ENCODE measurements at places on chromosomes 6 and 20.

DNA sequence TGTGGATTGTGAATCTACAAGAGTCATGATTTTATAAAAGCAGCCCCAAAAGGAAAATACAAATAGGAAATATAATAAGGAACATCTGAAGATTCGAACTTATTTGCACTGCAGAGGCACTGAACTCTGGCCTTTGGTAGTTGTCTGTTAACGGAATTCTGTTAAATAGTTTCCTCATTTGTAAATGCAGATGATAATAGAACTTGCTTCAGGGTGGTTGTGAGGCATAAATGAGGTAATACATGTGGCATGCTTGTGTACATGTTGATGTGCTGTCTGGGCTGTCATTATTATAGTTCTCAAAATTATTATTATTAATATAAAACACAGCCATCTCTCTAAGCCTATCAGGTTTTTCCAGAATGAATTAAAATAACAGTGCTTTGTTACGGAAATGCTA, 302.0 kb downstream of the NRN1 start:
- DNase-seq: no peak

- DNase-seq: no peak
These were observed 434.7 kb upstream of the SOX4 start for GRCh38 chr6:21158873-21159272.

DNA sequence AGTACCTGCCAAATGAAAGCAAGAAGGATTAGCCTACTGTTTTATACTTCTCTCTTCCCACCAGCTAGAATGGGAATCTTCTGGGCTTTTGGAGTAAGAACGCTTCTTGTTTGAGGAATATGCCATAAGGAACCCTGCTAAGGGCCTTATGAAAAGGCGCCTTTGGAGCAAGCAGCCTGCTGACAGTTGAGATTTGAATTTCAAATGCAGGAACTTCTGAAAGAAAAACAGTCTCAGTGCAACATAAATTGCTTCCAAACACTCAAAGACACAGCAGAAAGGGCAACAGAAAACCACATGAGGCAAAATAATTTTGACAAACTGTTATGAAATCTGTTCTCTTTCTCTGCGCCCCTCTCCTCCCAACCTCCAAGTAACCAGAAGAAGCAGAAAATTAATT, 149.4 kb upstream of the B3GAT2 start:
- DNase-seq: no peak

GRCh38 chr6:147570681-147571080, 62.2 kb downstream of the SAMD5 start:
- DNase-seq: no peak

- DNase-seq: no peak
These were observed 197.6 kb downstream of the DLL1 start for GRCh38 chr6:170093276-170093657.

GRCh38 chr20:38843346-38843745, 37.8 kb downstream of the PPP1R16B start:
- no peak for DNase-seq

GRCh38 chr6:36227379-36228228, 31.1 kb downstream of the BRPF3 start:
- DNase-seq: no peak

- no peak for DNase-seq
These were observed 1.7 kb downstream of the KCTD20 start for GRCh38 chr6:36444470-36444869.

DNA sequence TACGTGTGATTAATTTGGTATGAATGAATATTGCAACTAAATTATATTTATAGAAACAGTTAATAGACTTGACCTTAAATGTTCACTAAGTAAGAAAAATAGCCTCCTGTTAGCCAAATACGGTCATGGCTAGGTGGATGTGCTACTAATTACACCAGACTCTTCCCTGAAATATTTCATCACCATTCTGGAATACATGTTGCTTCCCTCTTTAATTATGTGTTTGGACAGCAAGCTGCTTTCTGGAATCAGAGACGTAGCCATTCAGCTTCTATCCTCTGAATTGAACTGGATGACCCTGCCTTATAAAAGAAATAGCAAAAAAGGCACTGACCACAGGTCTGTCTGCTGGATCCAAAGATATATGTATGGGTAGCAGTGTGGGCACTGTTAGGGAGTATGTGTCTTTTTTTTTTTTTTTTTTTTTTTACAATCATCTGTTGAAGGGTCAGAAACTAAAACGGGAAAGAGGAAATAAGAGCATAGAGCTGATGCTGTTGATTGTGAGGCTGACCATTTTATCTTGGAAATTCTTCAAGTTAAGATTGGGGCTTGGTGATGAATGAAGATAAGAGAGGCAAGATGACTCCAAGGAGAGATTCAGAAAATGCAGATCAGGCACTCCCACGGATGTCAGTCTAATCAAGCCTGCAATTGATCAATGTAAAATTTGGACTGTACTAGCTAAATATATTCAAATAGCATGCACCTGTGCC, 283.2 kb upstream of the HSF2 start:
- DNase-seq: no peak

GRCh38 chr6:21856456-21856825, 262.9 kb downstream of the SOX4 start:
- no peak for DNase-seq

- no peak for DNase-seq
These were observed 58.2 kb downstream of the SPACA1 start for GRCh38 chr6:88105741-88106340.

- no peak for DNase-seq
These were observed 361.0 kb upstream of the EYS start for GRCh38 chr6:66068033-66068432.

- no peak for DNase-seq
These were observed 33.5 kb downstream of the RPP21 start for GRCh38 chr6:30378290-30378937.

DNA sequence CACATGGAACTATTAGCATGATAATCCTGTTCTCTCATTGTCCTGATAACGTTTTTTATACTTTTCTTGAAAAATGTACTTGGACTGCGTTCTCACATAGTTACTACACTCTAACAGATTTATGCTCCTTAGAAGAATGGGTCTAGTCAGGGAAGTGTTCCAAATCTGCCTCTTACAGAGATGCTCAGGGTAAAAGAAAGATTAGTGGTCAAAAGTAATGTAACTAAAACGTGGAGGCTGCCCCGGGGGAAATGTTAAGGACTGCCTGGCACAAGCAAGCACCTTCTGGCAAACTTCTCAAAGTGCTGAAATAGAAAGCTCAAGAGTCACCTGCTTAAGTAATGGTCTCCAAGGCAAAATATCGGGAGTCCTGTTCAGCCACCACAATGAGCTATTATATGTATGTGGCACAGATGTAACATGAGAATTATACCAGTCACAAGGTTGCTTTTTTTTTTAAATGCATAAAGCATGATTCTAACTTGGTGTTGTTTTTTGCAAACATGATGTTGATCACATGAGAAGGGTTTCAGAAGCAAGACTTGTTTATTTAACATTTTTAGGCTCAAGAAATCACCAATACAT, 244.5 kb upstream of the JARID2 start:
- no peak for DNase-seq

DNA sequence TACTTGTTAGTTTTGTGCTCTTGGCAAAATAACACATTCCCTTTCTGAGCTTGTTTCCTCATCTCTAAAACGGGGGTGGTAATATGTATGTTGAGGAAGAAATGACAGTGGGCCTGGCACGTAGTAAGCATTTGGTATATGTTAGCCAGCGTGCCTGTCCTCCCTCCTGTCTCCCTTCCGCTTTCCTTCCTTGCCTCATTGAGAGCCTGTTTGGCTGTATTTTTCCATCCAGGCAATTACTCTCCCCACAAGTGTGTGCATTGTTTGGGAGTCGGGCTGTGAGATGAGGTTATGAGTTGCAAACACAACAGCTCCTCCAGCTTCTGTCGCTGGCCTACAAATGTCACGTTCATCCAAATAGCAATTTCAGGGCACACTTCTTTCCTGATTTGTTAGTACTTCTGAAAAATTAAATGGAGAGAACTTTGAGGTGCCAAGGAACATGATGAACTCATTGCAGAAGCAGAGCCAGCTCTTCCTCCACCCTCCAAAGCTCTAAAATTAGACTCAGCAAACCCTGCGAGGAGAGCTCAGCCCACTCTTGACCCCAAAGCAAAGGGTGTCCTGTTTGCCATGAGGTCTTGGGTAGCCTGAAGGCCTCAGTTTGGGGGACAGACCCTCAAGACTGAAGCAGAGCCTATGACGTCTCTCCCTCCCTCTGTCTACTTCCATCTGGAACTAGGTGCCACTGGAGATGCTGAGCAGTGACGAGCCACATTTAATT, 50.7 kb upstream of the TOX2 start:
- no peak for DNase-seq

DNA sequence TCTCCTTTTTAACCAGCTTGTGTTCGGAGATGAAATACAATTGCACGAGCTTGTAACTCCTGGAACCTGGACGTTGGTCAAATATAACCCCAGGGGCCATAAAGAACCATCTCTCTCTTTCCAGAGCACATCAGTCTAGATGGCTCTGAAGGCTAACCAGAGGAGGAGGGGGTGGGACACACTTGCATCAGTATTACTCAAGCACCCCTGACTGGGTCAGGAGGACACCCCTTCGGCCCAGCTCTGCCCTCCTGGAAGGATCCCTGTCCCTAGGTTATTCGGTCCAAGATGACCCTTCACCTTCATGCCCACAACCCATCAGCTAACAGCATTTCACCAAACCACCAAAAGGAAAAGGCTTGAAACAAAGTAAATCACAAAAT, 67.1 kb downstream of the FYN start:
- no peak for DNase-seq

GRCh38 chr20:38060536-38060935, 27.0 kb downstream of the RPRD1B start:
- DNase-seq: no peak

DNA sequence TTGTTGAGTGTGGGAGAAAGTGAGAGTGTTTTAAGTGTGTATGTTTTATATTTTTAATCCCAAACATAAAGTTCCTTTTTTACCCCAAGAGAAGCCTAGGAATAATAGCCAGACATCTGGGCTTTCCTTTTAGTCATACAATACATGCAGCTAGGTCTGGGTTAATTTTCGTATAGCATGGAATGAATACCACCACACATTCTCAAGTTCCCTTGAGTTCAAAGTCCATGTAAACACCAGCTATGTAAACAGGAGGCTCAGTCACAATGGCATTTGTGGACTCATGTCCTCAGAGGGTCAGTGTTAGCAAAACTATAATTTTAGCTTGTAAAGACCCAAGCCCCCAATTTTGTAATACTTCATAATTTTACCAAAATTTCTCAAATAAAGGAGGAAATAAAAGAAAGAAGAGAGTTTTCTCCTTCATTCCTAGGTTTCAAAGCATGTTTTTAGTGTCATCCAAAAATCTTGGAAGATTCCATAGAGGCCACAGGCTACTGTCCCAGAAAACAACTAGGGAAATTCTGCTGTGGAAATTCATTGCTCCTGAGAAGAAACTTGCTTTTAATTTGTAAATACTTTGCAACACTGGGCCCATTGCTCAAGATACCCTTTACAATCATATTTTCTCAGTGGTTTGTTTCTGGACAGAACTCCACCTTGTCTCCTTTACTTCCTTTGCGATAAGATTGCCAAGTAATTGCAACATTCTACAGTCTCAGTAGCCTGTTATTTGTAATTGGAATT, 671.2 kb downstream of the COL12A1 start:
- DNase-seq: no peak

DNA sequence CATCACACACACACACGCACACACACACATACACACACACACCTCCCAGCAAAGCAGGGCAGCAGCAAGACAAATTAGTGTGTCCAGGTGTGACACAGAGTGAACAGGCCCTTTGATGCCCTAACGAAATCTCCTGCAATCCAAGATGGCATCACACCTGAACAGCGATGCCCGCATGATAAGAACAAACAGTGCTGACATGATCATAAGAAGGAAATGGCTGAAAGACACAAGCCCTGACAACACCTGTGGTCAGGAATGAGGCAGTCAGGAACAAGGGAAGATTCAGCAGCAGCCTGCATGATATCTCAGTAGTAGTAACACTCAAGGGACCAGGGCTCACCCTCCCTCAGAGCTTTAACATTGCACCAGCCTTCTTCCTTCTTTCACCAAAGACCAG, 156.9 kb downstream of the FAXC start:
- DNase-seq: no peak

- DNase-seq: no peak
These were observed 170.7 kb upstream of the KCNK16 start for GRCh38 chr6:39493174-39493573.

GRCh38 chr6:167956983-167957492, 40.4 kb upstream of the KIF25 start:
- DNase-seq: no peak

DNA sequence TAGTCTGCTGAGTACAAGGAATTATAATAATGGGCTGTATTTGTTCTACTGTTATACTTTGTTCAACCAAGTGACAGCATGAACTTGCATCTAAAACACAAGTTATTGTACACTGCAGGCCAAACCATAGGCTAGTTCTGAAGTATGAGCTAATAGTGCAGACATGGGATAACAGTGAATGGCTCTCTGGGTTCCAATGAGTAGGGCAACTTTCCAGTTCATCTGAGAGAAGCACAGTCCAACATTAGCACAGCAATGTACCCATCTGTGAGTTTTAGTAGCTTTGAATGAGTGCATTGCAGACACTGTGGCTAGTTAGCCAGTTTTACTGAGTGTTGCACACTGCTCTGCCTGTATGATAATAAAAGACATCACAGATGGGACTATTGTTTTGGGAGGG, 56.5 kb upstream of the FUT9 start:
- no peak for DNase-seq

DNA sequence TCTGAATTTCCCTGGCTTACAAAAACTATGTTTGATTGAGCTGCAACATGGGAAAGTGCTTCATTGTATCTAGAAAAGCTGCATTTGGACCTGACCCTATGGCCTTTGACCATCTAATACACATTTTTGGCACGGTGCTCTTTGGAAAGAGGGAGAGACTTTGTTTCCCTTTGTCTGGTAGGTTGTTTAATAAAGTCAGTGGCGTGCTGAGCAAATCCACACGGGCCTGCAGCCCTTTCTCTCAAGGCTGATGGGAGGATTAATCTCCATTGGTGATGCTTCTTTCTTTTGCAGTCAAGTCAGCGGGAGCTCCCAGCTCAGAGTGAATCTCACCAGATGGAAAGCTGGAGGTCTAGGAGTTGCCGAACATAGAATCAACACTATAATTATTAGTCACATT, 314.7 kb upstream of the CNR1 start:
- DNase-seq: no peak

DNA sequence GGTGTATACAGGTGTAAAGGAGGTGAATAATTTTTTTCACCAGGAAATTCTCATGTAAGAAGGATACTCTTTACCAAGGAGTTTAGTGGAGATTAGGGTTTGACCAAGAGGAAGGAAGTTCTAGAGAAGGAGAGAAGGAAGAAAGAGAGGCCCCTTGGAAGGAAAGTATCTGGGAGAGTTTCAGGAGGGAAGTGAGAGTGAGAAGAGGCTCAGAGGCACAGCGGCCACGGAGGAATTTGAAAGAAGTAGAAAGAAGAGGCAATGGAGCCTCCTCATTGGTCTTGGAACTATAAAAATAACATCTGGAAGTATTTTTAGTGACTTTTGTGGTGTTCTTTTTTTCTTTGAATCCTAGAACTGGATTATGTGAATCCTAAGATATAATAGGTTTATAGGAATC, 50.8 kb upstream of the MCUR1 start:
- DNase-seq: no peak

Measured in NCI-H2107 (cell line).